Substantia nigra (tissue), 51 donors: ENCODE measurements at places on chromosomes 2 and 18.

DNA sequence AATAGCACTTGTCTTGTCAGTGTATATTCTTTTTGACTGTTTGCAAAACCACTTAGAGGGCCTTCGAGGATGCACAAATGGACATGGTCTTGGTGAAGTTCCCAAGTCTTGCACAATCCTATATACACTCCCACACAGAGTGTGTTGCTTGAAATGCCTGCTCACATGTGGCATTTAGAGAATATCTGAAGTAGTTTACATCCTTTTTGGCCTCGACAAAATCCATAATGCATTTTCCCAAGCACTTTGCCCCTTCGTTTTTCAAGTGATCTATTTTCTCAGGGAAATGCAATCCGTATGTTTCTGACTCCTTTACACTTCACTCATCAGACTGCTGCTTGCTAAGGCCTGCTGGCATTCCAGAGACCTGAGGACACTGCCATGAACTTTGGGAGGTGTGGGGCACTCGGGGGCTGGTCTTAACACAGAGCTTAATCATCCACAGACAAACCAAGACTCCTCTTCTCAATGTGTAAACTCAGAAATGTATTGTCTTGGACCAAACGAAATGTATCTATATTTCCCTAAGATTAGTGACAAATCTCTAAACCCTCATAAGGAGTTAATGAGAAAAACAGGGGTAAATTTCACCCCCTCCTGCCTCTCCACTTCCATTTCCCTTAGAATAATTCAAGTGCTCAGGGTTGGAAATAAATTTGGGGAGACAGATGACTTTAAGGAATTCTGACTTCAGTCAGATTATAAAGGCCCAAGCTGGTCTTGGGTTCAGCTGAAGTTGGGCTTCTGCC lies 219.3 kb upstream of the APCDD1 start:
- no peak for DNase-seq

DNA sequence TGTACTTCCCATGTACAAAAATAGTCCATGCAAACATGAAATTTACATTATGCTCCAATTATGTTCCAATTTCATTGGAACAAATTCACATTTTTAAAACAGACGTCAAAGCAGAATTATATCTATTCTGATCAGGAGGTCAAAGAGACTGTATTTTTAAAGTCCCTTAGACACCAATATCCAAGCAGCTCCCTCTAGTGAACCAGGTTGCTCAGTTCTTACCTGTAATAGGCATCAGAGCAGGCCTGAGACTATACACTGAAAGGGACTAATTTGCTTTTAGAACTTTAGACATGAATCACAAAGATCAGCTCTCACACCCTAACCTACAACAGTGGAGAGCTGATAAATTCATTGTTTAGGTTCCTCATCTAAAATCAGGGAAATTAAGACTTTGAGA lies 273.9 kb downstream of the MBD2 start:
- DNase-seq = no peak

DNA sequence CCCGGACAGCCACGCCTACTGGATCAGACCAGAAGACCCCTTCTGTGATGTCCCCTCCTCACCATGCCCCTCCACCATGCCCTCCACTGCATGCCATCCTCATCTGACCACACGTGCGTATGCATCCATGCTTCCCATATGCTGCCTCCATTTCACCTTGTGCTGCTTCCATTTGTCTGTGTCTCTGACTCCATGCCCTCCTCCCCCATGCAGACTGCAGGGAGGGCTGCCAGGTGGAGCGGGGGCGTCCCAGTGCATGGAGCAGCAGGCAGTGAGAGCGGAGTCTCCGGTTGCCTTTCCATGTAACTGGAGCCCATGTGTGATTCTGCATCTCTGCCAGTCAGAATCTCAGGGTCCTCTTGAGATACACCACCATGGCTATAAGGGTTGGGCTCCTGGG lies 52.6 kb downstream of the COA5 start:
- no peak for DNase-seq

- no peak for DNase-seq
These were observed 990.9 kb upstream of the ACVR2A start for GRCh38 chr2:146853741-146854444.

DNA sequence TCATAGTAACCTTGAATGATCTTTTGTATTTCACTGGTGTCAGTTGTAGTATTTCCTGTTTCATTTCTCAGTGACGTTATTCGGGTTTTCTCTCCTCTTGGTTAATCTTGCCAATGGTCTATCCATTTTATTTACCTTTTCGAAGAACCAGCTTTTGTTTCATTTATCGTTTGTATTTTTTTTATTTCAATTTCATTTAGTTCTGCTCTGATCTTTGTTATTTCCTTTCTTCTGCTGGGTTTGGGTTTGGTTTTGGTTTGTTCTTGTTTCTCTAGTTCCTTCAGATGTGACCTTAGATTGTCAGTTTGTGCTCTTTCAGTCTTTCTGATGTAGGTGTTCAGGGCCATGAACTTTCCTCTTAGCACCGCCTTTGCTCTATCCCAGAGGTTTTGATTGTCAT lies 36.7 kb downstream of the SP140 start:
- DNase-seq = no peak

DNA sequence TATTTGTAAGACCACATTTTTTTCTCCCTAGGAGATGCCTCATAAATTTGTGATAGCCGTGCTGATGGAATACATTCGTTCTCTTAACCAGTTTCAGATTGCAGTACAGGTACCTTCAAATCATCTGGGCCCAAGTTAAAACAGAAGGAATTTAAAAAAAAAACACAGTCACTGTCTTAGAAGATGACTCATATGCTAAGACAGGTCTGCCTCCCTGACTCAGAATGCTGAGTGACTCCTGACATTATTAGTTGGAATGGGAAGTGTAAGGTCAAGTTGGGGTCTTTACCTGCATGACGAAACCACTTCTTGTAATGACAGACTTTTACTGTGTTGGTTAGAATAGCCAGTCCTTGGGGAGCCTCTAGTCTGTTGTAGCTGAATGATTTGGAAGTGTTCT lies 26.3 kb downstream of the RMC1 start:
- DNase-seq = no peak

DNA sequence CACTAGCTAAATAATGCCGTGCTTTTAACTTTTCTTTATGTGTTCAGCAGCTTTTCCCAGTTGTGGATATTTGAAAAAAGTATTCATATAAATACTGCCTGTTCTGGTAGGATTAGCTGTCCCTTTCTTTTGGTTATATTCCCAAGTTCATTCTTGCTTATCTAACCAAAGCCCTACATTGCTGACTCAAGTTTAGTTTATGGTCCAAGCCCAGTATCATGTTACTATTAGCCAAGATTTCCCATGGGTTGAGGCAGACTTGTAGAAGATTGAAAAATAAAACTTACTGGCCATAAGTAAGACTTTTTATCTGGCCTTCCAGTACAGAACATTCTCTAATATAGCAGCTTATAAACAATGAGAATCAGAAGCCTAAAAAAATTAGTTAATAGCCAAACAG lies 49.7 kb upstream of the NFE2L2 start:
- no peak for DNase-seq

DNA sequence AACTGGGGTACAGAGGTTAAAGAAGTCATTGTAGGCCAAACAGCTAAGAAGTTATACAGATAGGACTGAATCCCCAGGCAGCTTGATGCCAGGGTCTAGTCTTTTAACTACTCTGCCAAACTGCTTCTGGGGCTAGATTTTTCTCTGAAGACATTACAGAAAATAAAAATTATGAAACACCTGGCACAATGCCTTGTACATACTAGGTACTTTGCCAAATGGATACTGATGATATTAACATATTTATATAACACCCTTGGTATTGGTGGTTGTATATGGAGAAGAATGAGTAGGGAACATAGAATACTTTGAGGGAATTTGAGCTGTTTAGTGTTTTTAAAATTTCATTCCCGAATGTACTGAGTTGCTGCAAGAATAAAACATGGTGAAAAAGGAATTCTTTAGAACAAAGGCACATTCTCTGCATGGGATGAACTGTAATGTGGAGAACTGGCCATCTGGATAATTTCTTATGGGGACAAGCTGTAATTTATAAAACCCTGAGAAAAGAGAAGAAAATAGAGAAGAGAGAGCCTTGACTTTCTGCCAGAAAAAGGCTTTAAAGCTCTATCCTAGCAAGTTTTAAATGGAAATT lies 210.9 kb upstream of the TMEM200C start:
- no peak for DNase-seq

GRCh38 chr2:1091895-1092585 lies 141.4 kb downstream of the SNTG2 start:
- DNase-seq = no peak

DNA sequence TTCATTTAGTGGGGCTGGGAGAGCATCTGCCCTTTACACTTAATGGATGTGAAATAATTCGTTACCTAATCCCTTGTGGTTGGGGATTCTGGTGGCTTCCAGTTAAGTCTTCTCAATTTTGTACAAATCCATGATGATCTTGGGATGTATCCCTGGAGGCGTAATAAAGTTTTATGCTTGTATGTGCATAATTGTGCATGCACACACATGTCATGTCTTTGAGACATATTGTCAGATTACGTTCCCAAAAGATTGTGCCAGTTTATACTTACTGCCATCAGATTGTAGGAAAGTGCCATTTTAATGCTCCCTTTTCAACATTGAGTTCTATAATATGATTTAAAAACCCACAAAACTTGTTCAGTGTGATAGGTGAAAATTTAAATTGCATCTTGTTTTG lies 60.8 kb downstream of the CHRNA1 start:
- no peak for DNase-seq

GRCh38 chr2:139746901-139747300 lies 966.7 kb upstream of the NXPH2 start:
- DNase-seq = no peak

DNA sequence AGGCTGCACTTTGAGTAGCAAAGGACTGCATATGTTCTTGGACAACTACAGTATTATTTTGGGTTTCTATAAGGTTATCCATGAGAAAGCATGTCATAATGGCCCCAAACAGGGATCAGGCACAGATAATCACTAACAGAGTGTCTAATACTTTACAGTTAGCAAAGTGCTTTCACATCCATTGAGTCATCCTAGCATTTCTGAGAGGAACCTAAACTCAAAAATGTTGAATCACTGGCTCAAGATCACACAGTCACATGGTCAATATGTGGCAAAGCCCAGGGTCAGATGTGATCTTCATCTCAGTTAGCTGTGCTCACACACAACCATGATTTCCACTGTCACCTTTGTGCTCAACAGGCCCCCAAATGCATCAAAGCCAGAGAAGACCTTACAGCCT lies 156.1 kb upstream of the VRK2 start:
- no peak for DNase-seq

DNA sequence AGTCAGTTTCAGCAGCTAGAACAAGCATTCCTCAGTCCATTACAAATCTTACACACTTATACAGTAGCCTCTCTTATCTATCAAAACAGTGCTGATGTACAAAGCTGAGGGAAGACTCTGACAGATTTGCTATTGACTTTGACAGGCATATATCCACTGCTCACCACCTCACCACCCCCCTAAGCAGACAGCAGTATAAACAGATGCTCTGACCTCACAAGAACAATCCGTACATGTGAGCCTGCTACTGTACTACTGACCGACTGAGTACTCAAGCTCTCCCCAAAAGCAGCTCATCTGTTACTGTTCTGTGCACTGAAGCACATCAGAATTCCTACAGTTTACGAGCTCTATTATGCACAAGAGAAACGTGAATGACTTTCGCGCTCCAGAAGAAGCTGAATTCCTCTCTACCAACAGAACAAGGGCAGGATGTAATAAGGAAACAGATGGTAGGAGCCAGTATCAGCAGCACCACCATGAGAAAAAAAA lies 95.6 kb upstream of the PDE1A start:
- DNase-seq = no peak
